ENCODE measurements at places on chromosomes 12 and 14.
A peak's percentile ranks its signal among the peaks of the same experiment; 100 is the strongest.

DNA sequence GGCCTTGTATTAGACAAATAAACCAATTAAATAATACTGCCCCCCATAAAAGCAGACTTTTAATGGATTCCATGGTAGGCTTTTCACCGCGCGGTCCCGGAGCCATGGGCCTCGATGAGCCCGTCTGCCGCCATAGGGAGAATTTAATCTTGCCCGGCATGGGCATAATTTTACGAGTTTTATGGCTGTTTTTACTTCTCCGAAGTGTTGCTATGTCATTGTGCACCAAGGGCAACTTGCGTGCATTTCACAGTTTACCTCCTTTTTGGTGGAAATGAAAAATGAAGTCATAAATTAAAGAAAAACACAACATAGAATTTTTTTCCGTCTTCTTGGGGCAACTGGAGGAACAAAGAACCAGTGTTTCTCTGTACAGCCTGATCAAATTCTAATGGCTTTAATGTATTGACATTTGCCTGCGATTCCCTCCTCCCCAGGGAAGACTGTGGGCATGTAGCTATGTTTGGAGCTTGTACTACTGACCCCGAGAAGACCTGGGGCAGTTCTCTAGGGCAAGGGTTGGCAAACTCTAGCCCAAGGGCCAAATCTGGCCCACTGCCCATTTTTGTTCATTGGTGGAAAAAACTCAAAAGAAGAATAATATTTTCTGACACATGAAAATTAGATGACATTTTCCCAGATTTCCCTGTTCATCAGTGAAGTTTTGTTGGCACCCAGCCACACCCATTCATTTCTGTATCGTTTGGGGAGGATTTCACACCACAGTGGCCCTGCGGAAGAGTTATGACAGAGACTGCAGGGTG, 142.7 kb downstream of the CHST11 start:
- no peak for DNase-seq

- no peak for DNase-seq
Observed at GRCh38 chr14:54854181-54854580, 48.4 kb downstream of the GCH1 start.

DNA sequence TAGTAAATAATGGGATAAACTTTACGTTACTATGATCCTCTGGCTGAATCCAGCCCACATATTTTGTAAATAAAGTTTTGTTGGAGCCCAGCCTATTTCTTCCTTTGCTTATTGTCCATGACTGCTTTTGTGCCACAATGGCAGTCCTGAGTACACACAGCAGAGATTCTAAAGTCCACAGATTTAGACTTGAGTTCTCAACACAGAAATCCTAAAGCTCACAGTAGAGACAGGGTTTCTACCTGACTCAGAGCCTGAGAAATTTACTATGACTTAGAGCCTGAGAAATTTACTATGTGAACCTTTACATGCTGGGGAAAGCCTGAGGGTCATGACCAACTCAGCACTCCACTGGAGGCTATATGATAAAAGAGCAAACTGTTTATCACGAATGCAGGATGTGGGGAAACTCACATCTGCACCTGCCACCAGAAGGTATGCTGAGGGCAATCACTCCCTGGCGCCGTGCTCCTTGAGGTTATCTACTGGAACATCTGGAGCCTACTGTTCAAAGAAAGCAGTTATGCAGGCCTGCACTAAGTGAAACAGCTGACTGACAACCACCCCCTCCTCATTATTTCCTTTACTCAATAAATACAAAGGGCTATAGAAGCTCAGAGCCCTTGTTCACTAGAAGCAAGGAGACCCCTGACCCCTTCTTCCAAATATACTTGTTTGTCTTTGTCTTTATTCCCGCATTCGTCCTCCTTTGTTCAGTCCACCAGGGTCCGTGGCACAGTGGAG, 52.6 kb upstream of the BICD1 start:
- DNase-seq = no peak

- peak; percentile 76 for DNase-seq
Observed at GRCh38 chr14:75063491-75064204, at the start of gene ACYP1. TSS of gene ACYP1 (minus strand) at chr14:75064024. CDS start at chr14:75063553, 471 bp downstream.

DNA sequence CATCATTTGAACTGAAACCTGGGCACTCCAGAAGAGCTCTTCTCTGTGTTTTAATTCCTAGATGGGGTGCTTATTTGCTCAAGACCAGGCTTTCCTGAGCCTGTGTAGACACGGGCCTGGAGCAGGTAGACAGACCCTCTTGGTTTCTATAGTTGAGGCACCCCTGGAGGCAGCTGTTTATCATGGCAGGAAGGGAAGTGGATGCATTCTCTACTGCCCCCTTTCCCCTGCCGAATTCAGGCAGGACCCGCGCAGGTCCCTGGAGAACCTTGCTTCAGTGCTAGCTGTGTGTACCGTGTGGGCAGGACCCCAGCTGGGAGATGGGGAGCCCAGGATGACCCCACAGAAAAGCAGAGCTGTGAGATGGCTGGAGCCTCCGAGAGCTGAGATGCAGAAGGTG, 6.0 kb downstream of the CACNA1C start:
- DNase-seq = no peak

DNA sequence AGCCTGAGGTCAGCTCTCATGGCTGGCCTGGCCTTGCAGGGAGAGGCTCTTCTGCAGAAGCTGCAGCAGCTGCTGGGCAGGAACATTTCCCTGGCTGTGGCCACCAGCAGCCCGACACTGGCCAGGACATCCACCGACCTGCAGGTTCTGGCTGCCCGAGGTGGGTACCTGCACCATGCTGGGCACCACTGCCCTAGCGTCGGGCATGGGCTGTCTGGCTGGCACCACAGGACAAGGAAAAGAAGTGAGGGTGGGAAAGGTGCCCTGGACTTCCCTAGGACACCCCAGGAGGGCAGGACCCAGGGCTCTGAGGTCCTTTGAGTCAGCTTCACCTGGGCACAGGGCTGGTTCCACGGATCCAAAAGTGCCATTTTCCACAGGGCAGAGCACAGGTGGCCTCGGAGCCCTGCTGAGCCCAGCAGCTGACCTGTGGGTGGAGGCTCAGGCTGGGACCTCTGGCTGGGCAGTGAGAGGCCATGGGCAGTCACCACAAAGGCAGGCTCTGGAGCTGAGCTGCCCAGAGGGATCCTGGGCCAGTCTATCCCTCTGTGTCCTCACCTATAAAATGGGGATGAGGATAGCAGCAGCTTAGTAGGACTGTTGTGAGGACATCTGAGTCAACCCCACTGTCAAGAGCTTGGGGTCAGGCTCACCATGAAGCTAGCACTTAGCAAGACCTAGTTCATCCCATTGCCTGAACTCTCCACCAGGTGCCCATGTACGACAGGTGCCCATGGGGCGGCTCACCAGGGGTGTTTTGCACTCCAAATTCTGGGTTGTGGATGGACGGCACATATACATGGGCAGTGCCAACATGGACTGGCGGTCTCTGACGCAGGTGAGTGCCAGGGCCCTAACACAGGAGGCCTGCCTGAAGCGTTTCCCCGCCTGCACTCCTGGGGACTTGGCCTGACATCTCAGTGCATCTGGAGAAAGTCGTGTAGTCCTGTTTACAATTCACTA, 4.9 kb downstream of the PLD4 start:
- no peak for DNase-seq

- no peak for DNase-seq
Observed at GRCh38 chr14:61599942-61600341, 95.4 kb upstream of the HIF1A start.

DNA sequence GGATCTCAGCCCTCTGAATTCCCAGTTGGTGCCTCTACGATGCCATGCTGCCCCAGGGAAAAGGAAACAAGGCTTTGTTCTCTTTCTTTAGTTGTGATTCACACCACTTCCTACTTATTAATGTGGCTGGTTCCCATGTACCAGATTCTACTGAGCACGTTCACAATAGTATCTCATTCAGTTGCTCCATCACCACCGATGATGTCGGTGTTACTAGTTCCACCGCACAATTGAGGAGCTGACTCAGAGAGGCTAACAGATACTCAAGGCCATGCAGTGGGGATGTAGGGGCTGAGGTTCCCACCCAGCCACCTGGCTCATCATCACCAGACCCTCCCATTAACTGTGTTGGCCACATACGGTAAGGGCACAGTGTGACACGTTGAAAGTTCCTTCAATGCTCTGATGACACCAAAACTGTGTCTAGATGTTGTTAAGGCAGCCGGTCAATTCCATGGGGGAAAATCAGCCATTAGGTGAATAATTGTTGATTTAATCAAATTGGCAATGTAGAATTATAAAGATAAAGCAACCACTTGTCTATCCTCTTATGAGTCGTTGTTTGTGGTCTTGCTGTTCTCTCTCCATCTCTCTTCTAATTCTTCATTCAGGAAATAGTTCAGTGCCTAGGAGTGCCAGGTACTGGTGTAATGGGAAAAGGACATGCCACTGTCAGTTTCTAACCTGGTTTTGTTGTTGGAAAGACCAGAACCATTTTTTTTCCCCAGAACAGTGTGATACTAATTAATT, 244.2 kb upstream of the CRY1 start:
- no peak for DNase-seq

GRCh38 chr14:52026901-52027300, 37.6 kb downstream of the RTRAF start:
- DNase-seq = no peak

DNA sequence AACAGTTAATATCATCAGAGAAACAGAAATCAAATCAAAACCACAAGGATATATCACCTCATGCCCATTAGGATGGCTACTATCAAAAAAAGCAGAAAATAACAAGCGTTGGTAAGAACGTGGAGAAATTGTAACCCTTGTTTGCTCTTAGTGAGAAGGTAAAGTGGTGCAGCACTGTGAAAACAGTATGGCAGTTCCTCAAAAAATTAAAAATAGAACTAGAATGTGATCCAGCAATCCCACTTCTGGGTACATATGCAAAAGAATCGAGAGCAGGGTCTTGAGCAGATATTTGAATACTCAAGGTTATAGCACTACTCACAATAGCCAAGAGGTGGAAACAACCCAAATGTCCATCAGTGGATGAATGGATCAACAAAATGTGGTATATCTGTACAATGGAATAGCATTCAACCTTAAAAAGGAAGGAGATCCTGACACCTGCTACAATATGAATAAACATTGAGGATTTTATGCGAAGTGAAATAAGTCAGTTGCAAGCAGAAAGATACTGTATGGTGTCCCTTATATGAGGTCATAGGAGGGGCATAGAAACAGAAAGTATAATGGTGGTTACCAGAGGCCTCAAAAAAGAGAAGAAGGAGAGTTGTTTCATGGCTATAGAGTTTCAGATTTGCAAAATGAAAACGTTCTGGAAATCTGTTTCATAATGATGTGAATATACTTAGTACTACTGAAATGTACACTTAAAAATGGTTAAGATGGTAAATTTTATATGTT, 131.0 kb upstream of the EEA1 start:
- DNase-seq = no peak

DNA sequence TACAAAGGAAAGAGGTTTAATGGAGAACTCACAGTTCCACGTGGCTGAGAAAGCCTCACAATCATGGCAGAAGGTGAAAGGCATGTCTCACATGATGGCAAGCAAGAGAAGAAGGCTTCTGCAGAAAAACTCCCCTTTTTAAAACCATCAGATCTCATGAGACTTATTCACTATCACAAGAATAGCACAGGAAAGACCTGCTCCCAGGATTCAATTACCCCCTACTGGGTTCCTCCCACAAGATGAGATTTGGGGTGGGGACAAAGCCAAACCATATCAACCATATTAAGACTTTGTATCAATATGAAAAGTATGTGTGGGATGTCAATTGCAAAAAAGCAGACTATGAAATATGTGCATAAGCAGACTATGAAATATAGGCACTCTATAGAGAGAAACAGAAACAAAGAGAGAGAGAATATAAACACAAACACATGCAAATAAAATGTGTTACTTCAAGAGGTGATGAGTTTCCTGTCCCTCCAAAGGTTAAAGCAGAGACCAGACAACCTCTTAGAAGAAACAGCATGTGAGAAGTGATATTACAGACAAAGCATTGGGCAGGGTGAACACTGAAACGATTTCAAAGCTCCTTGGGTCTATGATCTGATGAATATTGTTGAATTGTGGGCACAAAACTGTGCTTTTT, 151.2 kb upstream of the KRR1 start:
- no peak for DNase-seq

- no peak for DNase-seq
Observed at GRCh38 chr12:98533723-98534251, 18.4 kb downstream of the TMPO start.

DNA sequence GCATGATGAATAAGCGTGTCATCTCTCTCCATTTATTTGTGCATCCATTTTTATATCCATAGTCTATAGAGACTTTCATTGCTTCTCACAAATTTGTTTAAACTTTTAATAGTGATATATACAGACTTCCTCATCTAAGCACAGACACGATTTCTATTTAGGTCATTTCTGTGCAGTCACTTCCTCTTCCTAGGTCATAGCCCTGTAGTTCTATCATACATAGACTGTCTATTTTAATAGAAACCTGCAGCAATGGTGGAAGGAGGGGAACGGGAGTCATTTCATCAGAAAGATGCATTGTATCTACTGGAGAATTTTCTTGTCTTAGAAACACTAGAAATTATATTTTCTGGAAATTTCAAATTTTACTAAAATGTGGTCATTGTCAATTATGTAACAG, 133.4 kb upstream of the FGD4 start:
- no peak for DNase-seq

DNA sequence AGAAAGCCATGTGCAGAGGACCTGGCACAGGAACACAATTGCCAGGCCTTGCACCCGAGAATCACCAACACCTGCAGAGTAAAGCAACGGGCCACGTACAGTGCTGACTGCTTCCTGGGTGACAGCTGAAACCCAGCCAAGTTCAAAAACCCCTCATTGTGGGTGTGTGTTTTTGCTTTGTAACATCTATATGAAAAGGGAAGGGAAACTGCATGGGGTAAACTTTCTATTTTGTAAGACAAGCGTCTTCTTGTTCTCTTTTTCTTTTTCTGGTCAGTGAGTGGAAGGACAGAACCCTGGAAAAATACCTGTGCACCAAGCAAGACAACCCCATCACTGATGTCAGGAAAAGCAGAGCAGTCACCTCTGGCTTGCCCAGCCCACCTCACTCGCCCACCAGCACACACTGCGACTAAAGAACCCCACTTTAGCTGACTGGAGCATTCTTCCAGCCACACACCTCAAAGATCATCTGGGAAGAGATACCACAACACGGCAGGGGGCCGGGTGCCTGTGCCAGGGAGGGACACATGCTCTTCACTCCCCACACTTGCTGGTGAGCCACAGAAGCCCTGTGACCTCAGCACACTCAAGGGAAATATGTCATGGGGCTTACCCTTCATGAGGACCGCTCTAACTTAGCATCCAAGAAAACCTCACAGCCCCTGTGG, 172.3 kb downstream of the NDUFA12 start:
- no peak for DNase-seq
